ENCODE measurements at places on chromosomes 12 and 14. TPM values are rescaled to one million over a fixed set of nuclear protein-coding genes. Genes with fewer than 3 reads are reported as not detected.

NRIP2 gene
- 8.7 TPM for total RNA-seq

XPOT gene
- total RNA-seq: 30.4 TPM

CLEC4D gene
- 1.5 TPM for total RNA-seq

CLEC1B gene
- 1.5 TPM for total RNA-seq

KLRC4 gene
- not detected for total RNA-seq

KCNH5 gene
- total RNA-seq: 0.06 TPM

GRCh38 chr12:89889062-89889461, 180.4 kb upstream of the ATP2B1 start:
- no peak for DNase-seq
- no peak overlapping the region for H3K4me3 ChIP-seq
- no peaks in the 10 kb centered on the region for H3K36me3 ChIP-seq
- H3K27ac ChIP-seq: no peak overlapping the region

DNA sequence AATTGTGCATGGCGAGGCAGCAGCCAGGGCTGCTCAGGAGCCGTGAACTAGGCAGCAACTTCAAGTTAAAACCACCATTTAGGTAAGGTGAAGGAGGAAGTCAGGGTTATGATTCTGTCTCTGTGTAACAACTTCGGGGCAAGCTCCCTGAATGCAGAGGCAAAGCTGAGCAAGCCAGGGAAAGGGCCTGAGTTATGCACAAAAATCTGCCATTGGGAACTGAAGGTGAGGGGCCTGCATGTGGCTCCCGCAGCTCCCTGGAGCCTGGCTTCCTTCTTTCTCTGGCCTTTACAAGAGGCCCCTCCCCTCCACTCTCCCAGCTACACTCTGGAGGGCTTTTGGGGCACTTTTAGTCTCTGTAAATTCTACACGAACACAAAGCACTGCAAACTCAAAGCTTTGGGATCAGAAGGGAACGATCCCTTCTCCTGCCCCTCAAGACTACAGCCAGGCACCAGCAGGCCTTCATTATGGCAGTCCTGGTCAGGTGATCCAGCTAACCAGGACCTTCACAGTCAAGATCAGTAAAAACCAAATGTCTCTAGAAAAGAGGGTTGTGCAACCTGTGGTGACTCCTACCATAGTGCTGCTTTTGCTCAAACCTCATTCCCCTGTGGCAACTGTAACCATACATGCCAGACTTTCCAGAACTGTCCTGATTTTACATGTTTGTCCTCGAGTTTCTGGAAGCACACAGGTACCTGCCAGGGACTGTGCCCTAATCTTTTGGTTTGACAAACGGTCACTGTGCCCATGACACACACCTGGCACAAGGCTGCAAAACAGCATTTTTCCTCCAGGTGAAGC, 67.2 kb upstream of the PTGR2 start:
- peak overlapping the region; percentile 98 for H3K27ac ChIP-seq
- no peaks in the 10 kb centered on the region for H3K36me3 ChIP-seq
- H3K27me3 ChIP-seq: no peaks in the 10 kb centered on the region
- no peak overlapping the region for H3K4me3 ChIP-seq

GRCh38 chr12:131280426-131280825, 326.7 kb downstream of the ADGRD1 start:
- H3K36me3 ChIP-seq: no peaks in the 10 kb centered on the region
- H3K27me3 ChIP-seq: no peaks in the 10 kb centered on the region
- H3K27ac ChIP-seq: no peak overlapping the region
- no peaks in the 10 kb centered on the region for H3K4me1 ChIP-seq
- H3K4me3 ChIP-seq: no peak overlapping the region

GRCh38 chr14:60771117-60771516, 36.6 kb downstream of the MNAT1 start:
- H3K27me3 ChIP-seq: no peaks in the 10 kb centered on the region
- no peaks in the 10 kb centered on the region for H3K4me1 ChIP-seq
- no peaks in the 10 kb centered on the region for H3K36me3 ChIP-seq
- H3K27ac ChIP-seq: no peak overlapping the region
- DNase-seq: no peak

GRCh38 chr14:75770635-75771034, 109.6 kb downstream of the TTLL5 start:
- no peaks in the 10 kb centered on the region for H3K36me3 ChIP-seq
- no peak for DNase-seq
- peak overlapping the region; percentile 2 for H3K27ac ChIP-seq
- H3K4me1 ChIP-seq: no peaks in the 10 kb centered on the region
- H3K27me3 ChIP-seq: no peaks in the 10 kb centered on the region
- H3K4me3 ChIP-seq: no peak overlapping the region

- no peak overlapping the region for H3K27ac ChIP-seq
- H3K4me1 ChIP-seq: no peaks in the 10 kb centered on the region
- H3K36me3 ChIP-seq: no peaks in the 10 kb centered on the region
- no peak for DNase-seq
- no peaks in the 10 kb centered on the region for H3K27me3 ChIP-seq
Observed at GRCh38 chr12:46065412-46066166, 75.2 kb upstream of the SCAF11 start.

Data from prostate gland (tissue), 2 donors.